Thyroid gland (tissue), 4 donors: ENCODE measurements at places on chromosomes 3 and 15. TPM values are rescaled to one million over a fixed set of nuclear protein-coding genes. Genes with fewer than 3 reads are reported as not detected.

Gene KCNMB2
- total RNA-seq: not detected

- no peak for DNase-seq
Observed at GRCh38 chr15:64894395-64895056, 17.2 kb upstream of the ANKDD1A start.

DNA sequence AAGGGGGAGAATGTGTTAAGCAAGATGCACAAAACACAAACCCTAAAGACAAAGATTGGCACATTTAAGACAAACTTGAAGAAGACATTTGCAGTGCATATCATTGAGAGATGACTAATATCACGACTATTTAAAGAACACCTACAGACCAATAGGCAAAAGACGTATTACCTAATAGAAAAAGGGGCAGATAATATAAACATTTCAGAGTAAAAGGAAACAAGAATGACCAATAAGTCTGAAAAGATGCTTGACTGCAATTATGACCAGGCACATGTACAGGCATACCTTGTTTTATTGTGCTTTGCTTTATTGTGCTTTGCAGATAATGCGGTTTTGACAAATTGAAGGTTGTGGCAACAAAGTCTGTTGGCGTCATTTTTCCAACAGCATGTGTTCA lies 4.9 kb downstream of the HACD3 start:
- no peak for DNase-seq

DNA sequence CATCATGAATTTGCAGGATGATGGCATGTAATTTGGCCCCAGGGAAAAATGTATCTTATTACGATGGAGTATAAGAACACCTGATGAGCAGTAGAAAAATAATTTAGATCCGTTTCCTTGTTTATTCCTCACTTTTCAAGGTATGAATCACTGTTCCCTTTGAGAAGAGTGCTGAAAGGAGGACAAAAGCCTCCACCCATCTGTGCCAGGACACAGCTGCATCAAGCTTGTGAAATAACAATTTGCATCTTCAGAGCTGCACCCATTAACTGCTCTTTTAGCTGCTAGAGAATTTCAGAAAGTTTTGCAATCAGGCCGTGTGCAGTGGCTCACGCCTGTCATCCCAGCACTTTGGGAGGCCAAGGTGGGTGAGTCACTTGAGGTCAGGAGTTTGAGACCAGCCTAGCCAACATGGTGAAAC lies 9.6 kb downstream of the CLDND1 start:
- no peak for DNase-seq

Gene SEMA7A
- total RNA-seq: 0.29 TPM

DNA sequence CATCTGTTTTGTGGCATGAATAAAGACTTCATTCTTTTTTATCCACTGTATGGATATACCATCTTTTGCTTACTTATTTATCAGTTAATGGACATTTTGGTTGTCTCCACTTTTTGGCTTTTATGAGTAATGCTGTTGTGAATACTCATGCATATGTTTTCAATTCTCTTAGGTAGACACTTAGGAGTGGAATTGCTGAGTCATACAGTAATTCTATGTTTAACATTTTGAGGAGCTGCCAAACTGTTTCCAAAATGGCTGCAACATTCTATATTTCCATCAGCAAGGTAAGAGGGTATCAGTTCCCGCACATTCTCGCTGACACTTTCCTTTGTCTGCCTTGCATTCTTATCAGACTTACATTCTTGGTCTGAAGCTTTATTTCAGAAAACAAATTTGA lies 191.1 kb downstream of the WNT5A start:
- DNase-seq: no peak

- no peak for DNase-seq
Observed at GRCh38 chr15:78147566-78147965, 1.6 kb upstream of the IDH3A start.

DNA sequence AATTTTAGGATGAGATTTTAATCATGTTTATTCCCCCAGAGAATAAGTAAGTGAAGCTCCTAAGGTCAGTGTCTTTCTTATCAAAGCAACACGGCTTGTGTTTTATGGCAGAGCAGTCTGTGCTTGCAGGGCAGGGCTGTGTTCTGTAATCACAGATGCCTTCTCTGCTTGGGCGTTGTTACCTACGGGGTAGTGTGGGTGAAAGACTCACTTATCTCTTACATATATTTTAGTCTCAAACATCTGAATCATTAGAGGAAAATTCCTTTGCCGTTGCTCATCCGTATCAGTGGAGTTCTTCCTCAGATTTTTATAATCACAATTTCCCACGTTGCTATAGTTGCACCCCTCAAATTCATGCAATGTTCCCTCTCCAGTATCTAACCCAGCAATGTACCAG lies 271.7 kb upstream of the MEIS2 start:
- no peak for DNase-seq

GRCh38 chr3:105764378-105765307 lies 104.2 kb downstream of the CBLB start:
- DNase-seq: no peak

Gene DCLK3
- not detected for total RNA-seq

Gene ZNF770
- 97.2 TPM for total RNA-seq

GRCh38 chr15:69857250-69857649 lies 240.5 kb downstream of the TLE3 start:
- DNase-seq: no peak

DNA sequence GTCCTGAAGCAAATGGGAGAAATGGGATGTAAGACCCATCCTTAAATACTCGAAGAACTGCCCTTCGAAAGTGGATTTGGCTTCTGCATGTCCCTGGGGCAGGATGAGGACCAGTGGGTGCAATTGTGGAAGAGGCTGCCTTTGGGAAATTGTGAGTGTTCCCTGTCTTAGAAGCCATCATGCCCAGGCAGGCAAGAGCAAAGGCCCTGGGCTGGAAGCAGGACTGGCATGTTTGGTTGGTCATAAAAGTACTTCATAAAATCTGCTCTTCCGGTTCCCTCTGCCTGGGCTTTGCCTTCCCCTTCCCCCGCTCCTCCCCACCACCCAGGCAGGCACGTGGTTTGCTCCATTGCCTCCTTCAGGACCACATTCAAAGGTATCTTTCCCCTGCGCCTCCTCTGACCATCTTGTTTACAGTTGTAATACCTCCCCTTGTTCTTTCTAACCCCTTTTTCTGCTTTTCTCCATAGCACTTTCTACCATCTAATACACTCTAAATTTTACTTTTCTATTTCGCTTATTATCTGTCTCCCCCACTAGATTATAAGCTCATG lies 8.3 kb downstream of the MINAR1 start:
- DNase-seq: no peak

DNA sequence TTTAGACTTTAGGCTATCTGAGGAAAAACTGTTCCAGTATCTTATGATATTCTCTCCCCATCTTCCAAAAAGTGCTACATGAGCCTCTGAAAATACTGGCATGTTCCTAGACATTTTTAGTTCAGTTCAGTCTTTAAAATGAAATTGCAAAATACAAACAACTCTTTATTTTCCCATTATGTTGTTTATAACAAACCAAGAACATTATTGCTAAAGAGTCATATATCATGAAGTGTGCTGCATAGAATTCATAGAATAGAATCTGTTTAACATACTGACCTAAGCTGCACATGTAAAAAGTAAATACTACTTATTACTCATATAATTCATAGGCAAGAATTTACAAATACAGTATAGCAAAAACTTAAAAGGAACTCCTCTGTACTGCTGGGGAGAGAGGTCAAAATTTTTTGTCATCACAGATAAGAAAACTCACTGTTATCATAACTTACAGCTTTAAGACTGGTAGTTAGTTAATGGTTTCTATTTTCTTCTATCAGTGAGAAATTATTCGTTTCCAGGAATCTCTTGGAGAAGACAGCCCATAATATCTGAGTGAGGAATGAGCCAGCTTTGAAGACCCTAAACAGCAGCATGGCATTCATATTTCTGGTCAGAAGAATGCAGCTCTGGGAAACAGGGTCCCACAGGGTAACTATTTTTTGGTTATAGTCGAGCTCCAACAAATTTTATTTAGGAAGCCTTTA lies 32.2 kb downstream of the FILIP1L start:
- no peak for DNase-seq
